Ascending aorta (tissue), 2 donors: ENCODE measurements at places on chromosomes 3 and 15.

- no peaks in the 10 kb centered on the region for H3K36me3 ChIP-seq
- no peaks in the 10 kb centered on the region for H3K27me3 ChIP-seq
- H3K4me3 ChIP-seq, result peak within 1 kb of the TSS; percentile 66
- no peaks in the 10 kb centered on the region for H3K4me1 ChIP-seq
- DNase-seq, result no peak
Measured at GRCh38 chr3:185253645-185254410, at the start of gene EHHADH. Gene EHHADH, minus strand, starts transcription at chr3:185254049. Its CDS starts 27 bp downstream, at chr3:185254022.

DNA sequence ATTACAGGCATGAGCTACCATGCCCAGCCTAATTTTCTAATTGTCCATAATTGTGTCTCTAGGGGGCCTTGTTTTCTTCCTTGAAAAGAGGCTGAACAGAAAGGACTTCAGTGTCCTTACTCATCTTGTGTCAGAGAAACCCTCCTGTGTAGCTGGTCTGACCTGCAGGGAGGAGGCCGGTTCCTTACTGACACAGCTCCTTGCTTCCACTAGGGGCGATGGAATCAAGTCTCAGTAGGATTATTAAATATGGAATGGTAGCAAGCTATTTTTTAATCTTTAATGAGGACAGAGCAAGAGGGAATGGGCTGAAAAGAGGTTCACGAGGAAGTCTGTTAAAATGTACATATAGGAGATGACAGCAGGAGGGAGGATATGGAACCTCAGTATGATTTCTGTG is 8.6 kb downstream of the LPCAT4 start:
- no peak for DNase-seq
- H3K27me3 ChIP-seq, result no peaks in the 10 kb centered on the region
- H3K27ac ChIP-seq, result no peak overlapping the region
- peaks cover 23% of the 10 kb centered on the region for H3K36me3 ChIP-seq
- no peaks in the 10 kb centered on the region for H3K4me1 ChIP-seq

GRCh38 chr15:58311556-58311955 is 120.2 kb upstream of the LIPC start:
- no peaks in the 10 kb centered on the region for H3K27me3 ChIP-seq
- no peak for DNase-seq
- H3K4me1 ChIP-seq, result no peaks in the 10 kb centered on the region
- no peaks in the 10 kb centered on the region for H3K36me3 ChIP-seq
- H3K27ac ChIP-seq, result no peak overlapping the region
- H3K4me3 ChIP-seq, result no peak overlapping the region

GRCh38 chr3:107239703-107240102 is 137.5 kb upstream of the CCDC54 start:
- peak overlapping the region; percentile 78 for H3K4me3 ChIP-seq
- H3K27me3 ChIP-seq, result no peaks in the 10 kb centered on the region
- H3K4me1 ChIP-seq, result no peaks in the 10 kb centered on the region
- peak overlapping the region; percentile 79 for H3K27ac ChIP-seq
- DNase-seq, result no peak

DNA sequence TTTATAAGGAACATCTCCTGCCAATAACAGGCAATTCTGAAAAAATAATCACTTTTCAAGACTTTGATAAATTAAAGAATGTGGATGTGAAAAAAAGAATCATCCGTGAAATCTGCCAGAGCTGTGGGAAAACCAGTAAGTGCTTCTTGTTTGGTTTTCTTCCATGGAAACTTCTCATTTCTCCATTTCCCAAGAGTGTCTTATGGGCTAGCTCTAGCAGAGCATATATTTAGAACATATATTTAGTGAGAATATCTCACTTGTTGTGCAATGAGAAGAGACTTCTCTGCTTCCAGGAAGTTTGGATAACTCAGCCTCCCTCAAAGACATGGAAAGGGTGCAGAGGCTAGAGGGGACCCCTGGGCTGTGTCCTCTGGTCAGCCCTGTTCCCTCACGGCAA is 49.9 kb downstream of the COL6A5 start:
- H3K27me3 ChIP-seq, result no peaks in the 10 kb centered on the region
- no peak overlapping the region for H3K4me3 ChIP-seq
- no peak for DNase-seq
- H3K36me3 ChIP-seq, result no peaks in the 10 kb centered on the region

DNA sequence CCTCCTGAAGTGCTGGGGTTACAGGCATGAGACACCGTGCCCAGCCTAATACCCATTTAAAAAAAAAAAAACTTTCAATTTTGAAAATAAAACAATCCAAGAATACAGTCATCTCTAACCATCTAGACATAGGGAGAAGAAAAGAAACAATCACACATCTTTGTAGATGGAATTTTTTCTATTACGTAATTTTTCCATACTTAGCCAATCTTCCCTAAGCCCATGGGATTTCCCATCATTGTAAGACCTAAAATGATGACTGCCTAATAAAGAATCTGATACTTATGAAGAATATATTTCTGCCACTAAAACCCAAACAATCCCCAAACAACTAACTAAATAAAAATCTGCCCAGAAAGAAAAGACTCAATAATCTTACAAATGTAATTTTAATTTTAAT is 88.7 kb downstream of the CBLB start:
- no peaks in the 10 kb centered on the region for H3K4me1 ChIP-seq
- no peaks in the 10 kb centered on the region for H3K36me3 ChIP-seq
- no peak overlapping the region for H3K4me3 ChIP-seq
- no peaks in the 10 kb centered on the region for H3K27me3 ChIP-seq
- DNase-seq, result no peak
- H3K27ac ChIP-seq, result no peak overlapping the region

GRCh38 chr3:73557986-73558726 is 66.6 kb downstream of the PDZRN3 start:
- H3K27ac ChIP-seq, result no peak overlapping the region
- no peaks in the 10 kb centered on the region for H3K36me3 ChIP-seq
- no peak overlapping the region for H3K4me3 ChIP-seq
- no peaks in the 10 kb centered on the region for H3K27me3 ChIP-seq

DNA sequence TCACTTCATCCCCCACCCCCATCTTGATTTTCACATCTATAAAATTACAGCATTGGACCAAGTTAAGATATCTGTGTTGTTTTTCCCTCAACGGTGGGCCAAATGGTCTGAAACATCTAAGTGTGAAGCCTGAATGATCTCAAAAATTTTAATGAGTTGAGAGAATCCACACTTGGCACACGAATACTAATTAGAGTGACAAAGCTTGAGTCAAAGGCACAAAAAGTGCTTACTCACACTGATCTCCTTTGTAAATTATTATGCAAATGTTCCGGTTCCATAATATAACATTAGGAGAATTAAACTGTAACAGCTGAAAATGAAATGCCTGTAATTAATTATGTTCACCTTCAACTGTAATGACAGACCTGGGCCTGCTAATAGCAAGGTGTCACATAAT is 33.6 kb downstream of the GPR176 start:
- no peaks in the 10 kb centered on the region for H3K36me3 ChIP-seq
- DNase-seq, result no peak
- no peaks in the 10 kb centered on the region for H3K27me3 ChIP-seq
- peaks cover 5% of the 10 kb centered on the region for H3K4me1 ChIP-seq

DNA sequence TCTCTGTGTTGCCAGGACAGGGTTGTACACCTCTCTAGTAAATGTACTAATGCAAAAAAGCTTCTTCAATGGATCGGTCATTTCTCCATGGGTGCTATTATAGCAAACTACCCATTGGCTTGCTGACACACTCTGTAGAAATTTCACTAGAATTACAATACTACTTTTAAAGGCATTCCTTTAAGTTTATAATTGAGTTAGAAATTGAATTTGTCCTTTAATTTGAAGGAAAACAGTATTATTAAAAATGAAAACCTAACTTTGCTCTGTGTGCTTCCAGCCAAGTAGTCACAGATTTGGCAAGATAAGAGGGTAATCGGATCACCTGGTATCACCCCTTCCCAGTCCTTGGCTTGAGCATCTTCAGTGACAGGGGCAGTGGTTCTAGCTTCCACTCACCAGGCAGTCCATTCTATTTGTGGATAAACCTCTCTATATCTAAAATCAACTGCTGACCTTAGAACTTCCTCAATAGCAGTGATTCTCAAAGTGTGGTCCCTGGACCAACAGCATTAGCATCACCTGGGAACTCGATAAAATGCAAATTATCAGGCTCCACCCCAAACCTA is 93.2 kb downstream of the GHSR start:
- H3K4me1 ChIP-seq, result no peaks in the 10 kb centered on the region
- DNase-seq, result no peak
- no peaks in the 10 kb centered on the region for H3K27me3 ChIP-seq

- H3K4me3 ChIP-seq, result no peak overlapping the region
- no peaks in the 10 kb centered on the region for H3K36me3 ChIP-seq
- peak; percentile 52 for DNase-seq
- no peaks in the 10 kb centered on the region for H3K27me3 ChIP-seq
Measured at GRCh38 chr15:99029341-99030144, 22.0 kb upstream of the PGPEP1L start.
